Stimulated activated naive CD8-positive, alpha-beta T cell treated with anti-CD3 and anti-CD28 coated beads, Interleukin-15, amount 100 ng/mL, for 72 hours (primary cell): ENCODE measurements at places on chromosomes 2 and 18.

GRCh38 chr18:49617865-49618264 lies 56.0 kb downstream of the LIPG start:
- no peak for DNase-seq

GRCh38 chr2:229922449-229923386 lies at the start of gene FBXO36:
FBXO36 (plus strand) TSS chr2:229922503; CDS start chr2:229922514, 11 bp downstream.
- no peak for DNase-seq

DNA sequence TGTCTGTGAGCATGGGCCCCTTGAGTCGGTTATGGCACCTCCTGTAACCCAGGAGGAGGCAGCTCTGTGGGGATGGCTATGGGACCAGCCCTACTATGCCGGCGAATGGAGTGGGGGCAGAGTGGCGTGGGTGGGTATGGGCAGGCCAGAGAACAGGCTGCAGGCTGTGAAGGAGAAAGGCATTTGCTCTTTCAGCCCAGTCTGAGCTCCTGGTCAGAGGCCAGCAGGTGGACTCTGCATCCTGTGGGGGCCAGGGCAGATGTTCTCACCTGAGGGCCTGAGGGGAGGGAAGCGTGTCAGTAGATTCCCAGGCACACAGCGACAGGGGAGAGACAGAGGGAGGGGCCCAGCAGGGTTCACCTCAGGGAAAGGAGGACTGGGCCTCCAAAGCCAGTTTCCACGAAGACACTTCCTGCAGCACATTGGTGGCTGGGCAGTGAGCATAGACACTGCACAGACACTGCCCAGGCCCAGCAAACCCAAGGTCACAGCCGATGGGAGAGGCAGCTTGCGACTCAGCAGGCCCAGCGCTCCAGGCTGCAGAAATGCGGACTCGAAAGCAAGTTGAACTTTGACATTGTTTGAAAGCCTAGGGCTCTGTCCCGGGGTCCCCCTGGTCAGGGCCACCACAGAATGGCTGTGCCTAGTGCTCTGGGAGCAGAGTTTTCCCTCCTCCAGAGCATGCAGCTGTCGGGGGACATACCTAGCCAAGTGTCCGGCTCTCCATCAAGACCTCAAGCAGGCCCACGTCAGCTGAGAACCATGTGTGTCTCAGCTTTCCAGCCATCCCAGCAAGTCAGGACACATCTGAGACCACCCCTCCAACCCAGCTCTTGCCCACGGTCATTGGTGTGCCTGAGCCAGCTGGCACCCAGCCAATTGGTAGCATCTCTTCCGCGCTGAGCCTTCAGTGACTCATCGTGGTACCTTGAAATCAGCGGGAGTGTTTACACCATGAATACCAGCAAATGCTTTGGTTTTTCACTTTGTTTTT lies 53.8 kb downstream of the TGOLN2 start:
- no peak for DNase-seq

- DNase-seq, result no peak
Measured at GRCh38 chr2:62478093-62478580, 27.9 kb downstream of the TMEM17 start.

DNA sequence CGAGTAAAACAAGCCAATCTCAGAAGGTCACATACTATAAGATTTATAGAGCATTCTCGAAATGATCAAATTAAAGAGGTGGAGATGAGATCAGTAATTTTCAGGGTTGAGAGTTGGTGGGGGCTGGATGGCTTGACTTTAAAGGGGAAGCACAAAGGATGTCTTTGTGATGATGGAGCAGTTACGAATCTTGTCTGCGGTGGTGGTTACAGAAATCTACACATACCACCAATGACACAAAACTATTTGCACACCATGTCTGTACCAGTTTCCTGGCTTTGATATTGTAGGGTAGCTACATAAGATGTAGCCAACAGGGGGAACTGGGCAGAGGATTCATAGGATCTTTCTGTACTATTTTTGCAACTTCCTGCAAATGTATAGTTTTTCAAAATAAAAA lies 190.6 kb upstream of the SMIM21 start:
- DNase-seq, result no peak

DNA sequence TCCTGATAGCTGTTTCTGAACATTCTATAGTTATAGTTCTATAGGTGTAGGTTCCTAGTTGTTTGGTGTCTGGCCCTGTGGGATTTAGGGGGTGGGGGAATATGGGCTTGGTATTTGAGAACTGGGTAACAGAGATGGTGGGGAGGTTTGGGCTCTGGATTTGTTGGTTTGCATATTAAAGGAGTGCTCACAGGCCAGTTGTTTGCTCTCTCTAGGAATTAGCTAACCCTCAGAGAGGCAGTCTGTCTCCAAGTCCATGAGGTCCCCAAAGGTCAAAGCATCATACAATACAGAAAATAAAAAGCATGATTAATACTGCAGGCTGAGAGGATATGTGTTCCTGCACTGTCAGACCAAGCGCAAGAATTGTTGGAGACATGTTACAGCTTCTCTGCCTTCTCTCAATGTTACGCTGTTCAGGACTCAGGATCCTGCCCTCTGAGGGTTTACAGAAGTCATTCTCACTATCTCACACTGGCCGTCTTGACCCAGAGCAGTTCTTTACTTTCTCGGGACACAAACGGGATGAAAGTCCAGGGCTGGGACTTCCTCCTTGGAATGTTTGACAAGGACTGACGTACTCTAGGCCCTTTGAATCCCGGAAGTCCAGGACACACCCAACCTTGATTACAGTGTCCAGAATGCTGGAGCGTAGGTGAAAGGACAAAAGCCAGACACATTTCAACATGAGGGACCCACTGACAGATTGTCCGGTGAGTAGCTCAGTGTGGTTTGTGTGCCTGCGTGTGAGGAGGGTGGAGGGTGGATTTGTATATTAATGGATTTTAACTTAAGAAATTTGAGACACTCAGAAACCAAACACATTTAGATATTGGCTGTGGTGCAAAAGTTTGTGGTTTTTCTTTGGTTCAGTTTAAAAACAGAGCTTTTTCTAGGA lies at the start of gene NOSTRIN:
NOSTRIN (plus strand) TSS at position 677 of the 898 bp plus-strand sequence; CDS start at position 687, 10 bp downstream.
- no peak for DNase-seq

DNA sequence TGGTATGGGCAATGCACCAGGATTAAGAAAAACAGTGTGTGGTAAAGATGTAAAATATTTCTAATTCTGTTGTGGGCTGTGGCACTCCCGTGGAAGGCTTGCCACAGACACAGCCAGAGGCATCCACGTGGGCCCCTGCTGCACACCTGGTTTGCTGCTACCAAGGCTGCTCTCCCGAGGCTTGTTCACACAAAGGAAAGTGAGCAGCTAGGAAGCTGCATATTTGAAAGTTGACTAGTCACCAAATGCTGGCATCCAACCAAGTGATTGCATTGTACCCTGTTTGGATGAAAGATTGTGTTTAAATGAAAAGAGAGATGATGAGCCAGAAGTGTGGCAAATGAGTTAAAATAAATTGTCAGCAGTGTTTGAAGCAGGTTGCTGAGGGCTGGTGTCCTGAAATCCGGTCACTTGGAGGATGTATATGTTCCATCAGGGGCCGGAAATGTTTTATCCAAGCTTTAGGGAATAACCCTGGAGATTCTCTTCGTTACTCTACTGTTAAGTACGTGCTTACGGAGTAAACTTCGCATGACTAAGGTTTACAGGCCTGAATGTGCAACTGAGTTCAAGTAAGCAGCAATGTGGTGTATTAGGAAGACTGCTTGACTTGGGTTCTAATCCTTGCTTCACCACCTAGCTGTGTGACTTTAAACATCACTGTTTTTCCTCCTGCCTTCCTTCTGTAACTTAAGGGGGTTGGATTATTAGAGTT lies 86.1 kb downstream of the MSH2 start:
- DNase-seq, result no peak

DNA sequence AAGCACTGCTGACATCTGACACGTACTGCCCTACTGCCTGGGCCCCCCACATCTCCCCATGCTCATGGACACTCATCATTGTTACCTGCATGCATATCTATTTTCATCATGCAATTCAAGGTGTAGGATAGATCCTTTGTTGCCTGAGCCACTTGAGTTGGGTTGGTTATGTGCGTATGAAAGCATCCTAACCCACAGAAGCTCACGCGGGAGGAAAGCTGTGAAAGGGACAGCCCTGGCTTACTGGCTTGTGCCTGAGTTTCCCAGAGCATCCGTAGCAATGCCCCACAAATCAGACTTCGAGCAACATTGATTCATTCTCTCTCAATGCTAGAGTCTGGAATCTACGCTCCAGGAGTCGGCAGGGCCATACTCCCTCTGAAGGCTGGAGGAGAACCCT lies 285.5 kb downstream of the PHLPP1 start:
- no peak for DNase-seq

DNA sequence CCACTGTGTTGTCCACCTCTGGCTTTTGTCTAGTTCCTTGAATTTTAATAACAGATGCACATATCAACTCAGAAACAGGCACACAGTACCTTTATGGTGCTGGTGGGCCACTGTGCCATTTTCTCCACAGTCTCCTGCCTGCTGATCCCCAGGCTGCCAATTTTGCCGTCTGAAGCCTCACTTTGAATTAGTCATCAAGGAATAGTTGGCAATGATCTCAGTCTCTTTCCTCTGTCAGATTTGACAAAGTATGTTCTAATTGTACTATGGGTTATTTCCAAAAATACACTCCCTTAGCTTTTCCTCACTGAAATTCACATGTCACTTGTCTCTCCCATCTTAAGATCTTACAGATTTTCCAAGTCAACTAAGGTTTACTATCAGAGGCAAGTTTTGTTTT lies 140.7 kb downstream of the ZNF516 start:
- no peak for DNase-seq

DNA sequence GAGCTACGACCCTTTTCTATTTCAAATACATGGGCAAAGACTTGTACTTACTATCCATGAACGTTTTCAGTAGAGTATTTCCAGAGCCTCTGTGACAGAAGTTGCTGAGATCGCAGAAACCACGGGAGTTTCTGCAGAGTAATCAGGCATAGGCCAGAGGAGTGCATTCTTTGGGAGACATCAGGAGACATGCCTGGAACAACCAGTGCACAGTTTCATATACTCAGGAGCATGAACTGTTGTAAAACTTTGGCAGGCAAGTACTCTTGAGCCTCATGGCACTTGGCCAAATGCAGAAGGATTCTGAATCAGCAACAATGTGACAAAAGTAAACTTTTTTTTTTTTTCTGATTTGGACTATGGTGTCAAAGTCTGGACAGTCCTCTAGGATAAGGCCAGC lies 307.1 kb downstream of the GRB14 start:
- DNase-seq, result no peak

- DNase-seq, result no peak
Measured at GRCh38 chr18:38923540-38923939, 1357.9 kb upstream of the CELF4 start.

GRCh38 chr2:100040906-100041305 lies 101.5 kb downstream of the AFF3 start:
- DNase-seq, result no peak

- DNase-seq, result peak; percentile 30
Measured at GRCh38 chr2:23380562-23381065, 4.4 kb upstream of the KLHL29 start.

- no peak for DNase-seq
Measured at GRCh38 chr2:164593959-164594358, 27.3 kb downstream of the GRB14 start.

GRCh38 chr18:25875551-25876240 lies 214.7 kb downstream of the SS18 start:
- no peak for DNase-seq

- no peak for DNase-seq
Measured at GRCh38 chr2:26889796-26890195, 41.9 kb downstream of the DPYSL5 start.

DNA sequence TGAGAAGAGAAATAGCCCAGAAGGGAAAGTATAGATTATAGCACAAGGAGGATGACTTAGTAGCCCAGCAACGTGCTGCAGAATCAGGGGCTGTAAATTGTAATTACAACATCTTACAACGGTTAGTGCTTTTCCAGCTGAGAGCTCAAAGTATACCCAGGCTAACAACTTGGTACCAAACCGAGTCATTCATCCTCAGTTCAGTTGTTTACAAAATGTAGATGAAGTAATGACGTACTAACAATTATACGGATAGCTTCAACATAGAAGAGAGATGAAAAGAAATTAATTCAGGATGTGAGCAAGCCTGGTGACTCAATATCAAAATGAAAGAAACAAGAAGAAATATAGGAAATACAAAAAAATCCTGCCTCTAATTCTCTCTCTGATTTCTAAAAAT lies 99.2 kb downstream of the DYNAP start:
- DNase-seq, result no peak

DNA sequence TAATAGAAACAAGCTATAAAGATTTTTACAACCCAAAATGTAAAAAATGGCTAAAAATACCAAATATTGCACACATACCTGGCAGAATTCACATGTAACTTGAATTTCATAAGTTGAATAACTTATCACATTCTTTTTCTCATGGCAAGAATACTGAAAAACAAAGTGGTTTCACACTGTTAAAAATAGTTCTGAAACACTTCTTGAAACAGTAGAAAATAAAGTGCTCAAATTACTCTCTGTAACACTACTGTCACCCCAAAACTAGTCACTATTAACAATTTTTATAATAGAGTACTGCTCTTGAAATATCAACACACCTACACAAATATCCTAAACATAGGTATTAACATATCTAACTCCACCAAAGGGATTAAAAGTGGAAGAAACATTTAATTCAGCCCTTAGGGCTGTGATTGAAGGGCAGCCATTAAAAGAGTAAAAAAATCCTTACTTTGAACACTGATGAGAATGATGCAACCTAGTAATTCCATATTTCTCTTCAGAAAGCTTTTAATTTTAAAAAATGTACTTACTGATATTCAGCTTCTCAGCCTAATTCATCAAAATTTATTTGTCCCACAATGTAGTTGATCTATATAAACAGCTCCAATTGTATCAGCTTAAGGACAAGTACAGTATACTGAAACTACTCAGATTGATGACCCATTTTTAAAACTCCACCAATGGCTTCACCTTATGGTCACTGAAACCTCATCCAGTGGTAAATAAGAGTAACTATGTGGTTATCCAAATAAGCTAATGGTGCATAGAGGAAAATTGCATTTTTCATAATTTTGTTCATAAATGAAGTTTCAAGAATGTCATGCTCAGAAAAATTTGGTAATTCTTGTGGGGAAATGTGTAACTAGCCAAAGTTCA lies 31.4 kb downstream of the ATF2 start:
- no peak for DNase-seq
